ENCODE measurements at places on chromosomes 6 and 20. TPM values are rescaled to one million over a fixed set of nuclear protein-coding genes. Genes with fewer than 3 reads are reported as not detected.

Gene FAM83C
- total RNA-seq: not detected

Gene NCOA7
- 87.4 TPM for total RNA-seq

Gene FUCA2
- 64.7 TPM for total RNA-seq

Gene ACSS1
- 14.3 TPM for total RNA-seq

Gene ULBP3
- total RNA-seq: 3.0 TPM

Gene PNPLA1
- total RNA-seq: 0.32 TPM

Gene HLA-DQB1
- total RNA-seq: 21.5 TPM

Gene MYLIP
- total RNA-seq: 19.7 TPM
